ENCODE measurements at places on chromosomes 4 and X.

DNA sequence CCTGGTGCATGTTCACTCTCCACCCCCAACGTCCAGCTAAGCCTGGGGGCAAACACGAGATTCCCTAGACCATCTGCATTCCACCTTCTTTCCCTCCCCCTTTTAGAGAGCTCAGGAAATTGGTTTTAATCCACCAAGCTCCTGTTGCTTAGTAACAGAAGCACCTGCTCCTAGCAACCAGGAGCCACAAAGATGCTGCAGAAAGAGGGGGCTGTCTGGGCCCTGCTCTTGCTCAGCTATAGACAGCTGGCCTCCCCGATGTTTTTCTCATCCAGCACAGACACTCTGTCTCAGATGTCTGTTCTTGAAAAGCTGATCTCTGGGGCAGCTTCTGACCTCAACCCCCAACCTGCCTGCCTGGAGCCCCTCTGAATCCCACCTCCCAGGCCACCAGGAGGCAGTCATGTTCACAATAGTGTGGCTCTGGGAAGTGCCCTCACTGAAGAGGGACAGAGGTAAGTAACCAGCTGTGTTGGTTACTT, 71.5 kb downstream of the SLC16A2 start:
- no peak for DNase-seq

GRCh38 chrX:108331126-108331909, 106.9 kb downstream of the COL4A6 start:
- no peak for DNase-seq

DNA sequence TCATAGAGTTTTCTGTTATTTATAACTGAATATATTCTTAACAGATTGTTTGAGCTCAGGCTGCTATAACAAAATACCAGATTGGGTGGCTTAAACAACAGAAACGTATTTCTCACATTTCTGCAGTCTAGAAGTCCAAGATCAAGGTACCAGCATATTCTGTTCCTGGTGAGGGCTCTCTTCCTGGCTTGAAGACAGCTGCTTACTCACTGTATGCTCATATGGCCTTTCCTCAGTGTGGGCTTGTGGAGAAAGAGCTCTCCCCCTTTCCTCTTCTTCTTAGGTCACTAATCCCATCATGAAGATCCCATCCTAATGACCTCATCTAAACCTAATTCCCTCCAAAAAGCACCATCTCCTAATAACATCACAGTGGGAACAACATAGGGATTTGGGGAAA, 117.8 kb downstream of the RASGEF1B start:
- DNase-seq, result no peak

DNA sequence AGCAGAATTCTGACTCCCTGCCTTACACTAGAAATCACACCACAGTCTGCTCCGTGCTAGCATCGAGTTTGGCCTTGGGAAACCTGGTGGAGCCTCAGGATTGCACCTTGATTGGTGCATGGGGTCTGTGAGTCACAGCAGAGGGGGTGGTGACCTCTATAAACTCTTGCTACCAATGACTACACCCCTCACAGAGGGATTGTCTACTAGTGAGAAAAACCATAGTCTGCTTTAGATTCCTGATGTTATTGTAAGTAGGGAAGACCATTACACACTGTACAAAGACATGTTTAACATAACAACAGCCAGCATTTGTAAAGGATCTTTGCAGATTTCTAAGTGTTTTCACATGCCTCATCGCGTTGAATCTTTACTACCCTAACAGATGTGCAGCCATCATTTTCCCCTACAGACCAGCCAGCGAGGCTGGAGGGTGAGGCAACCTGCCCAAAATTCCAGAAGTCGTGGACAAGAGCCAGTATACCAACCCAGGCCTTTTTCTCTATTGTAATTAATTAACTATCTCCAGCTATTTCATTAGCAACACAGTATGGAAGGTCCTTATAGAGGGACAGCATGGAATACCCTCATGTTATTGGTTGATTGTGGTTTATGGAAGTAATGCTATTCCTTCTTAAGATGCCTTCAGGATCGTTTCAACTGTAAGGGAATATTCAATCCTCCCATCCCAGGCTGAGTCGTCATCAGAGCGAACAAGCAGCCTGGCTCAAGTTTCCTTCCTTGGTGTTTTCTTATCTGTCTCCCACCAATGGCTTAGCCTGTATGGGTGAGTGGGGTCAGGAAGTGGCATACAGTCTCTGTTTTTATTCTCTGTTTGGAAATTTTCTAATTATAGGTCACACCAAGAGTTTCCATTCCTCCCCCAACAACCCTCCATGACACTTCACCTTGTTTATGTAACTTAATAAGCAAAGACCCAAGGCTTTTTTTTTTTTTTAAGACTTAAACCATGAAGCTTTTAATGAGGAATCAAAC, 55.9 kb upstream of the KDR start:
- DNase-seq, result no peak

DNA sequence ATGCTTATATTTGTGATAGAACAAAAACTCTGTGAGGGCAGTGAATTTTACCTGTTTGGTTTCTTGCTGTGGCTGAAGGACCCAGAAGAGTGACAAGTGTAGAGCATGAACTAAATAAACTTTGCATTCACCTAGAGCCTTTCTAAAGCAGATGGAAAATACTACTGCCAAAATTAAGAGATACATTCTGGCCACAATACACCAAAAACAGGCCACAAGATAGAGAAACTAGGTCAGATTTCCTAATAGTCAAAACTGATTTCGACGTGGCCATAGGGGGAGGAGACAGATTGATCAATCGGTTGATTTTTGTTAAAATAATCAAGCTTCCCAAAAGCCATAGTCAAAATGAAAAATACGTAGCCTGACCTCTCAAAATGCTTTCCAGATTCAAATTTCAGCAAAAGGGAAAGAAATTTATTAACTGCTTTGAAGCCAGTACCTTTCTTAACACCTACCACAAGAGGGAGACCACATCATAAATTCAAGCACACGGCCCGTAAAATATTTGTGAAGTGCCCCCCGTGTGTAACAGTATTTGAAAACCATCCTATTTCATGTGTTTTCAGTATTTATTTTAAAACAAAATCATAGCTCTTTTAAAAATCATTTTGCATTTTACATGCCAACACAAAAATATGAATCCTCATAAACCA, 132.4 kb downstream of the CORIN start:
- no peak for DNase-seq

DNA sequence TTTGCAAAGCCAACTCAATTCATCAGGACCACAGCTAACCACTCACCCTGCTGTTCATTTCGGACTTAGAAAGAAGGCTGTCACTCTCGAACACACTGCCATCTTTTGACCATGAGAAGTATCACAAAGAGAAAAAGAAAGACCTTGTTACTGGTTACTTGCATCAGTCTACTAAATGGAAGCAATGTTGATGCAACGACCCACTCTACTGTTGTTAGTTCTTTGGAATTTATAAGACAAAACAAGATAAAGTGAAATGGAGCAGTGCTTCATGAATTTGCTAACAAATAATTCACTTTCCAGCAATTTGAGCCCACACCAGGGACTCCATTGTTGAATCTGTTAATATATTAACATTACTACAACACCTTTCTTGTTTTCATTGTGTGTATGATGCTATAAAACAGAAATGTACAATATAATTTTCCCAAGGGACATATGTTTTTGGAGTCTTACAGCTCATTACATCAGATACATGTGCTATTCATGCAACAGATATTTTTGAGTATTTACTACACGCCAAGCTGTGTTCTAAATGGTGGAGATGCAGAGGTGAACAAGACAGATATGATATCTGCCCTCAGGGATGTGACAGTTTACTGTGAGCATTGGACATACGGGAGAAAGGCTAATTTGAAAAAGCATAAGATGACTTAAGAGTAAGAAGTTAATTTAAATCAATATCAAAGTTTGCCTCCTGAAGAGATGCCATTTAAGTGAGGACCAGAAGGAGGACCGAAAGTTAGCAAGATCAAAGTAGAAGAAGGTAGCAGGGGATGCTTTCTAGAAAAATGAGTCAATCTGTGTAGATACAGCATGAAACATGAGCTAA, 87.2 kb downstream of the AREG start:
- DNase-seq, result no peak
